ENCODE measurements at places on chromosomes 12 and 14.
A peak's percentile ranks its signal among the peaks of the same experiment; 100 is the strongest.

GRCh38 chr14:104734601-104734990 is 10.6 kb downstream of the ADSS1 start:
- no peak for DNase-seq

GRCh38 chr12:54207539-54208294 is 18.9 kb upstream of the SMUG1 start:
- peak; percentile 39 for DNase-seq

- DNase-seq: no peak
Observed at GRCh38 chr14:52094546-52095271, 25.9 kb upstream of the NID2 start.

DNA sequence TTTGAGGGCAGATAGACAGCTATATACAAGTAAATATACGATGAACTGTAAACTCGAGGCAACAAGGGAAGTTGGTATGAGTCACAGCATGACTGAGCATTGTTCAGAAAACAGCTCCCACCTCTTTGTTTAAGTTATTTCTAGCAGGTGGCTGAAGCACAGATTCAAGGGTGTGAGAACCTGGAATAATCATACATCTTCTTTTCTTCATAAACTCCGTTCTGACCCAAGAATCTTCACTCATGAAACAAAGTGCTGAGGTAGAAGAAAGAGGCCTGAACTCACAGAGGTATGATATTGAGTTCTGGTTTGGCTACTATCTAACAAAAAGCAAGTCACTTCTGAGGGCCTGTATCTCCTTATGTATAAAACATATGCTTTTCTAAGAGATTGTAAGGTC is 364.1 kb upstream of the KITLG start:
- DNase-seq: no peak

- no peak for DNase-seq
Observed at GRCh38 chr12:88693837-88694445, 113.7 kb upstream of the KITLG start.

DNA sequence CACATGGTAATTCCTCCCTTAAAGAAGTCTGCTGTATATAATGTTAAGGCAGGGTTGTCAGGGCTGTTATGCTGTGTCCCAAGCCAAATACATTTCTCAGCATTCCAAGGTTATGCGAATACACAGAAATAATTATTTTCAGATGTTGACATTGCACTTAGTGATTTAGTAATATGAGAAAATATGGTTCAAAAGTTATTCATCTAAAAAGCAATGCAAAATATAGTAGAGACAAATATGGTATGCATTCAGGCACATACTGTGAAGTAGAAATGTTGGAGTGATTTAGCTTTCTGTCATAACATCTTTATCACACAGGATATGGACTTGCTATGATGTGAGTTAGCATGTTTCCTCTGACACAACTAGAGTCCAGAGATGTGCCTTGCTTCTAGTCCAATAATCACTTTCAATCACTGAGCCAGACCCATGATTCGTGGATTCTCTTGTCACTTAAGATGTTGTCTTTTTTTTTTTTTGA is 70.0 kb downstream of the PDE3A start:
- no peak for DNase-seq

Measured in stimulated activated CD4-positive, alpha-beta T cell treated with anti-CD3 and anti-CD28 coated beads, Interleukin-15, amount 100 ng/mL, for 1 hour (primary cell).